K562 (cell line): ENCODE measurements at places on chromosomes 7 and 10. TPM values are rescaled to one million over a fixed set of nuclear protein-coding genes. Genes with fewer than 3 reads are reported as not detected.

DNA sequence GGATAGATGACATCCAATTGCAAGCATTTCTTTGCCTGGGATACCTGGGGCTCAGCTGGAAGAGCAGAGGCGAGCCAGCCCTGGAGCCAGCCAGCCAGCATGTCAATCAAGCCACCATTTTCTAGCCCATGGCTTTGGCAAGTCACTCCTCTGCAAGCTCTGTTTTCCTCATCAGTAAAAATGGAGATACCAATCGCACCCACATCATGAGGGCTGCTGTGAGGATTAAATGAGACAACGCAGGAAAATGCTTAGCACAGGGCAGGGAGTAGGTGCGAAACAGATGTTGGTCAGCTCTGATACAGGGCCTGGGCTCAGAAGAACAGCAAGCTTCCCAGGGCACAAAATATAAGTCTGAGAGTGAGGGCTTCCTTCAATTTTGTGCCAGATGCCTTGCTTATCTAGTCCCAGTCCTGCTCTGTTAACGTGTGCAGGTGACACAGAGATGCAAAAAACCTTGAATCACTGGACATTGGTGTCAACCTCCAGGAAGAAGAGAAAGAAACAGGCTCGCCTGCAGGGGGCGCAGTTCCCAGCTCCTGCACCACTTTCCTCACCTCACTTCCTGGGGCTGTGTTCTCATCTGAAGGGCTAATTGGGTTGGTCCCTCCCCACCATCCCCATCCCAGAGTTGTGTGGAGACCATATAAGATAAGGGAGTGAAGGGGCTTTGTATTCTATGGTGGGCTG, 72.8 kb upstream of the CACUL1 start:
- no peak overlapping the region for H3K4me3 ChIP-seq
- no peaks in the 10 kb centered on the region for H3K36me3 ChIP-seq
- DNase-seq: peak; percentile 27
- no peaks in the 10 kb centered on the region; the same call in 1 of the 2 replicates for H3K27me3 ChIP-seq
- H3K27ac ChIP-seq: no peak overlapping the region

DNA sequence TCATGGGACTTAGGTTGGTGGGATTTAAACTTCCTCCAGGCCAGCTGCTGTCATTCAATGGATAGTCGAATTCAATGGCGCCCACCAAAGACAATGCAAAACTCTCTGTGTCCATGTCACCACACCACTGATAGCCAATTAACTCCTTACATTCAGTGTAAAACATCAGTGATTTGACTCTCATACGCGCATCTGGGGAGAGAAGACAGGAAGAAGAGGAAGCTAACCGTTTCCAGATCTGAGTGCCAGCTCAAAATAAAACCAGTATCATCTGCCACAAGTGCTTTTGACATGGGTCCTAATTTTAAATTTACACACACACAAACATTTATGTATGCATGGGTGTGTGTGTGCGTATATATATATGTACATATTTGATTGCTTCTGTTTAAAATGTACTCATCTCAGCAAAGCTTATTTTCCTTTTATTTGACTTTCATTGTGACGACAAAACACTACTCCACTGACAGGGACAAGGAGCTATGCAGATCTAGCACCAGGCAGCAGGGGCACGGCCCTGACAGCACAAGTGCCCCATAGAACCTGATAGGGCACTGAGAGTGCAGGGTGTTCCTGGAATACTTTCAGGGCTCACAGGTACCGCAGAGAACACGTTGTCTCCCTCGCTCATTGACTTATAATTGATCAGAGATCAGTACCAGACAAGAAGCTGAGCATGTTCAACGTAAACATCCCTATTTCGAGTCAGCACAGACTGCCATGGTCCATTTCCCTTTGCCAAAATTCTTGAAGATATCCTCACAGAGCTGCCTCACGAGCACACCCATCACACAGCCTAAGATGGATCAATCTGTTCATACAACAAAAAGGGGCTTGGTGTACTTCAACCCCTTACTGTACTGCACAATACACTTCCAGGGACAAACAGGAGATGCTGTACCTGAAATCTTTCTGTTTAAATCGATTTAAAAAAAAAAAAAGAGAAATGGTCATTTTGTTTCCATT, 176.1 kb downstream of the COBL start:
- no peaks in the 10 kb centered on the region for H3K27me3 ChIP-seq
- no peak for DNase-seq
- H3K27ac ChIP-seq: no peak overlapping the region

DNA sequence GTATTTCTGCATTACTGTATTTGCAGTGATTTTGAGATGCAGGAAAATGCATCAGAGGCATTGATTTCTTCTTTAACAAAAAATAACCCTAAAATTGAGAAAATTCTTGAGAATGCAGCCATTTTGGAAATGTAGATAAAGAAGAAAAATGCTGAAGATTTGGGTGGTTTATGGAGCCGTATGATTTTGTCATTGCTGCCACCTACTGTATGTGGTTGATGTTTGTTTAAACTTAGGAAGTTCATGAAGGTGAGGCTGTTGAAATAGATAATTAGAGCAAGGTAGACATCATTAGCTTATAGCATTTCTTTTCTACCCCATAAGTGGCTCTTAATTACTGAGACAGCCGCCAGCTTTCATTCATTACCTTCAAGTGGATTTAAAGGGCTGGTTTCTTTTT, 92.1 kb upstream of the SAMD8 start:
- H3K27me3 ChIP-seq: no peaks in the 10 kb centered on the region
- no peaks in the 10 kb centered on the region for H3K4me1 ChIP-seq
- H3K27ac ChIP-seq: no peak overlapping the region
- peak; percentile 44 for DNase-seq

- no peak for DNase-seq
- peaks cover 11% of the 10 kb centered on the region for H3K4me1 ChIP-seq
- H3K4me3 ChIP-seq: no peak overlapping the region
- H3K36me3 ChIP-seq: no peaks in the 10 kb centered on the region
- no peak overlapping the region for H3K27ac ChIP-seq
These were observed 76.9 kb upstream of the KMT2C start for GRCh38 chr7:152512706-152513105.

DNA sequence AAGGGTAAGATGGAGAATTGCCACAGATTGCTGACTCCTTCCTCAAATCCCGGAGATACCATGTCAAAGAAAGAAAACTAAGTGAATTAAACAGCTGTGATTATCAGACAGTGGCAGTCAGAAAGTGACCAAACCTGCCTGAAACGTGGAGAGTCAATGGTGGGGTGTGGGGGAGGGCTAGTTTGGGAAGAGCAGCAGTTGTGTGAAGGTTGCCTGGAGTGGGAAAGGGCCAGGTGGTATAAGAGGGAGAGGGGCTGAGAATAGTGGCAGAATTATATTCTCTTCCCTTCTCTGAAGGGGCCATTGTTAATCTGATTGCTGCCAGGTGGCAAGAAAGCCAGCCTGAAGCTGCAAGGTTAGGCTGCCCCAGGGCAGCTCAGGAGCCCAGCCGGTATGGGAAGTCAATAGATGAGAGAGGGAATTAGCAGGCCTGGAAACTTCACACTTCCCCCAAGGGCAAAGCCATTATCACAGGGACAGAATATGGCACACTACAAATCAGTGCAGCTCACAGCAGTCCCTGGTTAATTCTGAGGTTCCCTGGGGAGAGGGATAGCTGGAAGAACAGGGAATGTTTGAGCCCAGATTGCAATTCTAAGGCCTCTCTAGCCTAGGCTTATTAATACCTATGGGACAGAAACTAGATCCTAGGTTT, 83.9 kb upstream of the ITGB1 start:
- no peak overlapping the region for H3K27ac ChIP-seq
- H3K4me1 ChIP-seq: no peaks in the 10 kb centered on the region
- H3K4me3 ChIP-seq: no peak overlapping the region

- H3K27ac ChIP-seq: no peak overlapping the region
- no peak overlapping the region for H3K4me3 ChIP-seq
- H3K4me1 ChIP-seq: no peaks in the 10 kb centered on the region; the same call in 1 of the 2 replicates
- DNase-seq: peak; percentile 33
- peaks cover 72% of the 10 kb centered on the region; the same call in 2 of the 3 replicates for H3K36me3 ChIP-seq
These were observed 9.0 kb downstream of the FAM204A start for GRCh38 chr10:118332948-118333710.

Gene CARD11
- total RNA-seq: 11.4 and 12.8 TPM in 2 replicates

Gene CCL24
- total RNA-seq: 0.45 and 0.80 TPM in 2 replicates

Gene PNLIP
- 0.69 and 1.1 TPM in 2 replicates for total RNA-seq
